ENCODE measurements at places on chromosomes 2 and 18.

DNA sequence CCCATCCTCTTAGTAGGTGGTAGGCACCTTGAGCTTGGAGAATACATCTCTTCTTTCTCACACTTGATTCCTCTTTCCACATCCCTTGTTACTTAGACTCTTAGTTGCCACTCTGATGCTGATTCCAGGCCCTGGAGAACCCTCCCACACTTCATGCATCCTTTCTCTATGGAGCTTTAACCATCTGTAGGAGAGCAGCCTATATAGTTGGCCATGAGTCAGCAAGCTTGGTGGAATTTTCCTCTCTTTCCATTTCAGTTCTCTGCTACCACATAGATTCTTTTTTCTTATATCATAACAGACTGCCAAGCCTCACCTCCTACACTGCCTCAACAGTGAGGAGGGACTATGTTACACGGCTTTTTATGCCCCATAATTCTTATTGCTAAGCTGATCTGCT is 851.6 kb upstream of the CDH2 start:
- DNase-seq = no peak

DNA sequence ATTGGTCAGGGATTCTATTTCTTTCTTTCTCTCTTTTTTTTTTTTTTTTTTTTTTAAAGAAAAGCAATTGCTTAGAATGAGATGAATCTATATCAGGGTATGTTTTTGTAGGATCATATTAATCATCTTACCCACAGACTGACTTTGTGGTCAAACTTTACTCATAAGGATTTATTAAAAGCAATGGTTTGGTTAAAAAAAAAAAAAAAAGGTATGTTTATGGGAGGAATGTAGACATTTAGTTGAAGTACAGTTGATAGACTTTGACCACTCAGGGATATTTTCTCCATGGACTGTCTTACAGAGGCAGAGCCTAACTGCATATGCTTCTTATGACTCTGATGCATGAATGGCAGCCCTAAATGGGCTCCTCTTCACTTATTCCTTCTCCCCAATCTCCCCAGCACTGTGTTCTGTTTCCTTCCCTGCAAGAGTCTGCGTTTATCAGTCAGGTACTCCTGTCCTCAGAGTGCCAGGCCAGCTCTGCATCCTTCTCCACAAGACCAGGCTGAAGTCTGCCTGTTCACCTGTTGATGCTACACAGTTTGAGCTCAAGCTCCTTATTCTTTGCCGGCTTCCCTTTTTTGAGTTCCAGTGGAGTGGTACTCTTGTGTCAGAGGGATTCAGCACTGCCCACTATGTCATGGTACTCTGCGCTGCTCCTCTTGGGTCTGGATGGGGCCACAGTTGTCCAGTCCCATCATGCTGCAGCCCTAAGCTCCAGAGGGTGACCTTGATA is 24.3 kb downstream of the CRIM1 start:
- DNase-seq = no peak

DNA sequence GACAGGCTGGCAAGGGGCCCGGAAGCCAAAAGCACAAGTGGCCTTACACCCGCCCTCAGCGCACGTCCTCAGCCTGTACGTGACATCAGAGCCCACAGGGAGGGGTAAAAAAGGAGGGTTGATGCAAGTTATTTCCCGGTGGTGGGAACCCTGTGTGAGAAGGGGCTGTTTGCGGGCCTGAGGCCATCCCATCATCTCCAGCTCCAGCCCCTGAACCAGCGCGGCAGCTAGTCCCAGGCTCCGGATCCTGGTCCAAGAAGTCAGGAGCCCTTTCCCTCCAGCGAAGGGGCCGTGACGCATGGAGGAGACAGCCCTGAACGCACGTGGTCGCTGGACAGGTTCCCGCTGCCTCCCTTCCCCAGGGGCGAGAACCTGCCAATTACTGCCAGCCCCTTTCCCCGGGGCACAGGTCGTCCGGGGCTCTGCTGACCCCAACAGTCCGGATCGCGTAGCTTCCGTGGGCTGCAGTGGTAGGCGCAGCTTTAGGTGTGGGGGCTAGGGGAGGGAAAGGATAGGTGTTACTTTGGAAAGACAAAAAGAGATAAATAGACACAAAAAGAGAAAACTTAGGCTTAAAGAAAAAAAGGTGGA is 1.3 kb upstream of the LRP2 start:
- no peak for DNase-seq

DNA sequence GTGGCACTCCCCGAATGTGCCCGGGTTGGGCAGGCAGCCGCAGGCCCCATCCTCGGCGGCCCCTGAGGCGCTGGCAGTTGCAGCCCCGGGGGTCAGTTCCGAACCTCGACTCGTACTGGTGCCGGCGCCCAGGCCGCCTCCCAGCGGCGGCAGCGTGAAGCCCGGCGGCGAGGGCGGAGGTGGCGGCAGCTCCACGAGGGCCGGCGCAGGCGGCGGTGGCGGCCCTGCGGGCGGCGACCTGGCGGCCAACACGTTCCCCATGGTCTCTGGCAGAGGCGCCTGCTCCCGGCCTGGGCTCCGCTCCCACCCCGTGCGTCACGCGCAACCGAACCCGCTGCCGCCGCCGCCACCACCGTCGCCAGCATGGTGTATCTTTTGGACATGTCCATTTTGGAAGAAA is 196.3 kb downstream of the CCDC74A start:
- DNase-seq = no peak

- no peak for DNase-seq
Measured at GRCh38 chr2:24434541-24434940, 56.5 kb upstream of the NCOA1 start.
